ENCODE measurements at places on chromosomes 5 and 9.

DNA sequence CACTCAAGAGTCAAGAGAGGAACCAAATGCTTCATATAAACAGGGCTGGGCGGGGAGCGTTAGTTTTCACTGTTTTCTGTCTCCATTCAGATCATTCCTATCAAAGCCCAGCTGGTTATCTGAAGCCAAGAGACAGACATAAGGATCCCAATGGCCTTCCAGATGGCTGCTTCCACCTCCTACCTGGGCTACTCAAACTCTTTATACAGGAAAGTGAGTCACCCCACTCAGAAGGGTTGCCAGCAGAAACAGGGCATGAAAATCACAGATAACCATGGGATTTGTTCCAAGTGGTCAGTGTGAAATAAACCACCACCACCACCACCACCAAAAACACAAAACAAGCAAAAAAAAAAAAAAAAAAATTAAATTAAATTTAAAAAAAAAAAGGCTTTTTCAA is 5.5 kb downstream of the PRSS3 start:
- DNase-seq = no peak

DNA sequence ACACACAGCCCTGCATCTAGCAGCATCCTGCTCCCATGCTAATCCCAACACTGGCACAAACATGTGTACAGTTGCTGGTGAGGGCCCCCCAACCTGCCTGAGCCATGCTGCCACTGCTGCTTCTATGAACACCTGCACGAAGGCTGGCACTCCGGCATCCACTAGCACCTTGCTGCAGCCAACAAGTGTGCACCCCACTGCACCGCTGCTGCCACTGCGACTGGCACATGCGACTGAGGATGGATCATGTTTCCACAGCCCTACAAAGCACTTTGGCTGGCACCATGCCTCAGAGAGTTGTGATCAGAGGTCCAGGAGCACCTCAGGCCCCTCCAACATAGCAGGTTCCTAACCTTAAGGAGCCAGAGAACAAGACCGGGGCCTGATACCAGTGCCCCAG is 7.8 kb upstream of the PDCD1LG2 start:
- DNase-seq = no peak

- no peak for DNase-seq
Measured at GRCh38 chr5:62681117-62681850, 102.7 kb downstream of the LRRC70 start.

DNA sequence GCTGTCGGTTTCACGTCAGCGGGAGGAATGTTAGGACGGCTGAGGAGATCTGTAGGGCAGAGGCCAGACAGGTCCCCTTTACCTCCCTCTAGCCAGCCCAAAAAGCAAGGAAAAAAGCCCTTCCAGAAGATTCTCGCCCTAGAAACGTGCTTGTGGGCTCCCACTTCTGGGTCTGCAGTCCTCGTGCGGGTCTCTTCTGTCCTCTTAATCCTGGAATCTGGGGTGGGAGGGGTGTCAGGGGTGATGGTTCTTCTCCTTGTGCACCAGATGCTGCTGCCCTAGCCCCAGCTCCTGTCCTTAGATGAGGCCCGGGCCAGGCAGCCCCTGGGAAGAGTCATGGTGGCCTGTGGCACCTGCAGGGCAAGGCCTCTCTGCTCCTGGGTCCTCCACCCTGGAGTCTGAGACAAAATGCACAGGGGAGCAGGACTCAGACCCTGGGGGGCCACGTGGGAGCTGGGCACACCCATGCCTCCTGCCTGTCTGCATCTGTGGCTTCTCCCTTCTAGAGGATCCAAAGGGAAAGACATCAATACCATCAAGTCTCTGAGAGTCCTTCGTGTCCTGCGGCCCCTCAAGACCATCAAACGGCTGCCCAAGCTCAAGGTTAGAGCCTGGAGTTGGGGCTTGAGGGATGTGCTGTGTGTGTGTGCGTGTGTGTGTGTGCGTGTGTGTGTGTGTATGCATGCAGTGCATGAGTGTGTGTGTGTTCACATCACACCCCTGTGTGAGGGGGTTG is 174.2 kb downstream of the CACNA1B start:
- DNase-seq = no peak

- DNase-seq = no peak
Measured at GRCh38 chr9:121026768-121027167, 23.3 kb downstream of the C5 start.

- no peak for DNase-seq
Measured at GRCh38 chr5:169185626-169186025, 115.3 kb downstream of the SLIT3 start.

- no peak for DNase-seq
Measured at GRCh38 chr5:41335596-41336181, 122.4 kb upstream of the C6 start.

DNA sequence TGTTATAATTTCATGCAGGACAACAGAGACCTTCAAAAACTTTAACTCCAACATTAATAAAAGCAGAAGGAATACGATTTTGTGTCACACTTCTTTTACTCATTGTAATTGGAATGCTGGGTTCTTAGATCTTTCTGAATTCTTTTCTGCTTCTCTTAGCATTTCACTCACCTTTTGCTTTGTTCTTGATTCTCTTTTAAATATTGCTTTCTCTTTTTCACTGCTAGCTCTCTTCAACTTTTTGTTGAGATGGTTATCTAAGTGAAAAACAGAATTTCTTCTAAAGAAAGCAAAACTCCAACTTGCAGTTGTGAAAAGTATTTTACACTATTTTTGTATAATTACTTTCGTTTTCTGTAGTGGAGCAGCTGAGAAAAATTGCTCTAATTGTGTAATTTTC is 212.6 kb upstream of the KIF2A start:
- DNase-seq = no peak

- peak; percentile 55 for DNase-seq
Measured at GRCh38 chr5:56321236-56321881, 88.2 kb upstream of the ANKRD55 start.

- DNase-seq = no peak
Measured at GRCh38 chr5:10621832-10622231, 58.0 kb downstream of the ANKRD33B start.

DNA sequence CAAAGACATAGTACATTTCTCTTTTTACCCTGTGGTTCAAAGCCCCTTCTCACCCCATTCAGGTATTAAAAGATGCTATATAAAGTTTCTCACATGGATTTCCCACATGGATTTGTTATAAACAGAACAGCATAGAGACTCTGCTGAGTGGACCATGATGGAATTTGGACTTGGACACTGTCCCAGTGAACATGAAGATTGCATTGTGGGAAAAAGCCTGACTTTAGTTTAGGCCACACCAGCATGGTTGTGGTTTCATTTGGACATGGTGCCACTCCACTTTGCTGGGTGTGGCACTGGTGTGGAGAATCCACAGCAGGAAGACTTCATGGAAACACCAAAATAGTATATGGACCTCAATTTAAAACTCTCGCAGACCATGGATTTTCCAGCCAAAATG is 124.6 kb downstream of the ARHGAP26 start:
- DNase-seq = no peak

DNA sequence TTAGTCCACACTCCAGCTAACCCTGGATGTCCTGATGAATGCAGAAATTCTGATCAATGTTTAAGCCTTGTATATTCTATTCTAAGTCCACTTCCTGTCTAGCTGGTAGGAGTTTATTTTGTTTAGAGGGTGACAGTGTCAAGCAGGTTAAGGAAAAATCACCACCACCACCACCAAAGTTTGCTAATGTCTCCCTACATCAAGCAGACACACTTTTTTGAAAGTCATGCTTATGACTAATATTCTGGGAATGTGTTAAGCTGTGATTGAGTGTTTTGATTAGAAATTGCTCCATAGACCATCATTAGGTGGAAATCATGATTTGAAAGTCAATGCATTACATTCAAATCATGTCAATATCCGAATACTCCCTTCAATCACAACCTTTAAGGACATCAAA is 1530.1 kb downstream of the MAT2B start:
- no peak for DNase-seq

DNA sequence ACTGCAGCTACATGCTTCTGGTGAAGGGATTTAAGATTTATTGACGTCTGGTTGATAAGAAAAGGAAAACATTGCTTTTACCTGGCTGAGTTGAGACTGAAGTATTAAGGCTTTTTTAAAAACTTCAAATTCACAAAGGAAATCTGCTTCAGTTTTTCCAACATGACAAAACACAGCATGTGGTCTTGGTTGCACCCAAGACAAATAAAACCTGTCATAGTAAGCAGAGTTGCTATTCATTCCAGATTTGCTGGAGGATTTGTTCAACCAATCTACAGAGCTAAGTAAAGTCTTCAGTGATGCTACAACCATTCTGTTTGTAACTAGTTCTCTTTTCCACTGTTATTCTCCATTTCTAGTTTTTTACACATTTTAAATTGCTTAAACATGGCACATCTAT is 11.3 kb downstream of the C5orf63 start:
- no peak for DNase-seq

GRCh38 chr5:96963267-96963666 is 27.4 kb downstream of the LNPEP start:
- DNase-seq = peak; percentile 46

- DNase-seq = no peak
Measured at GRCh38 chr9:109088221-109088620, 31.5 kb downstream of the TMEM245 start.

DNA sequence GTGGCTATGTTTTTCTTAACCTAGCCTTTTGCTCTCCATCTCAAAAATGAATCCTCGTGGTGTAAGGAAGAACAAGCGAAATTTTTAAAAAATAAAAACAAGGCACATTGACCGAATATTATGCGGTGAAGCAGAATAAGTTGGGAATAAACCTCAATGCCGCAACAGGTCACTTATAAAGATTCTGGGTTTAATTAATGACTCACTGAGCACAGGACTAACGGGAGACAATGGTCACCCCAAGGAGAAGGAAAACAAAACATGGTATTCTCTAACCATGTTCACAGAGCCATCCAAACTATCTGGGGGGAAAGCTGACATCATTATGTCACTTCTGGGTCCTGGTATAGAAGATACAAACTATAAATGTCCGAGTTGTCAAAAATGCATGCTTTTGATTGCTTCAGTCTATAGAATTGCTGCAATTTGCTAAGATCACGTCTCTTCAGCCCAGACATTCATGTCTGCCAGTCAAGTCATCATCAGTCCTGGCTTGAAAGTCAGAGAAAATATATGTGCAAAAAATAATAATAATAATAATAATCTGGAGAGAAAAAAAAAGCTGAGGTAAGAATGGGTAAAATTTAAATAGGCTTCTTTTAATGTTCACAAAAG is 280.6 kb downstream of the NR2F1-AS1 start:
- DNase-seq = no peak

DNA sequence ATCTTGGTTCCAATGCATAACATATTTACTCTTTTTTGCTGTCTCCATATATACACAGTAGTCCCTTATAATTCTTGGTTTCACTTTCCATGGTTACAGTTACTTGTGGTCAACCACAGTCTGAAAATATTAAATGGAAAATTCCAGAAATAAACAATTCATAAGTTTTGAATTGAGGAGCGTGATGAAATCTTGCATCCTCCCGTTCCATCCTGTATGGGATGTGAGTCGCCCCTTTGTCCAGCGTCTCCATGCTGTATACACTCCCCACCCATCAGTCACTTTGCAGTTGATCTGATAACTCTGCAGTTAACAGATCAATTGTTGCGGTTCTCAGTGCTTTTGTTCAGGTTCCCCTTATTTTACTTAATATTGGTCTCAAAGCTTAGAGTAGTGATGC is 11.5 kb upstream of the FAF2 start:
- peak; percentile 27 for DNase-seq

- no peak for DNase-seq
Measured at GRCh38 chr5:97838214-97838613, 655.2 kb upstream of the RIOK2 start.

DNA sequence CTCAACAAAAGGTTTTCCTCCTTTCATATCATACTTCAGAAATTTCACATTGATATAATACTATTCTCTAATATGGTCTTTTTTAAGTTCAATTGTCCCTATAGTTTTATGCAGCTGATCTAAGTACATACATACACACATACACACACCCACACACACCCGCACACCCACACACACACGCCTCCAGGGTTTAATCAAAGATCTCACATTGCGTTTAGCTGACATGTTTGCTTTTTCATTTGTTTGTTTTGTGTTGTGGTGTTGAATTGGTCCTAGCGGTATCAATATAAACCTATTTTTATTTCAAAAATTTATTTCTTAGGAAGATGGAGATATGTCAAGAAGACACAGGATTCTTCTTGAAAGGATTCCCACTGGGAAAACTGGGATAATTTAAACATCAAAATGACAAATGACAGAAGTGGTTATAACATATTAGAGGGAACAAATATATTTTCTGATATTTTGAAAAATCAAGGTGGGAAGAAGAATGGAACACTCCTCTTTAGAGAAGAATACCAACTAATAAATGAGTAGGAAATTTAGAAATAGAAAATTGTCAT is 434.9 kb upstream of the SLC30A5 start:
- no peak for DNase-seq

DNA sequence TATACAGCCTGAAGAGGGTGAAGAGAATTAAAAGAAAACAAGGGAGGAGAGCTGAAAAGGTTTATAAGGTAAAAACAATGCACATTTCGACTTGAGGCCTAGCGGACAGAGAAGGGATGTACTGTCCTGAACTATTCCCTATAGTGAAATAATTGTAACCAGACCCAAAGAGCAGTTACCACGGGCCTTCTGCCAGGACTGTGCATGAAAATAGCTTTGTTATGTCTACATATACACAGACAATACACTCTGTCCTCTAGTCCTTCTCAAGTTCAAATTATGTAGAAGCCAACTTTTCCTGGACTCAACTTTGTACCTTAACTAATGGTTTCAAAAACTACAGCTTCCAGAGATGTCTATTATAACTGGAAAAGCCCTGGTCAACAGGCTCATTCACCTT is 223.7 kb downstream of the PCSK5 start:
- DNase-seq = no peak

- DNase-seq = no peak
Measured at GRCh38 chr9:9754186-9754585, 858.6 kb downstream of the PTPRD start.

DNA sequence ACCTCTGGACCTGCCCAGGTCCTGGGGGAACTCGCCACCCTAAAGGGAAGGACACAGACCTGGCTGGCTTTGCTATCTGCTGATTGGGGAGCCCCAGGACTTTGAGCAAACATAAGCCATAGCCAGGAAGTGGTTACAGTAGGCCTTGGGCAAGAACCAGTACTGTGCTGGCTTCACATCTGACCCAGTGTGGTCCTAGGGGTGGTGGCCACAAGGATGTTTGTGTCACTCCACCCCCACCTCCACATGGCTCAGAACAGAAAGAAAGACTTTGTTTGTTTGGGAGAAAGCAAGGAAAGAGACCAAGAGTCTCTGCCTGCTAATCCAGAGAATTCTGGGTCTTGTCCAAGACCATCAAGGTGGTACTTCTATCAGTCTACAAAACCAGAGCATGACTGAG is 334.2 kb downstream of the SPOCK1 start:
- no peak for DNase-seq

All from activated CD4-positive, alpha-beta T cell treated with anti-CD3 and anti-CD28 coated beads for 36 hours (primary cell).